ENCODE measurements at places on chromosomes 11 and 22.

- DNase-seq: no peak
Observed at GRCh38 chr11:84355911-84356310, 1069.7 kb upstream of the CCDC90B start.

- no peak for DNase-seq
Observed at GRCh38 chr11:13983081-13983751, 20.7 kb downstream of the SPON1 start.

GRCh38 chr22:45413368-45414211 is at the start of the genes RIBC2 and SMC1B:
TSS of gene RIBC2 (plus strand) at chr22:45413693. CDS start at chr22:45413887, 194 bp downstream.
TSS of gene SMC1B (minus strand) at chr22:45413599. CDS start at chr22:45413567, 32 bp downstream.
- DNase-seq: peak; percentile 97

DNA sequence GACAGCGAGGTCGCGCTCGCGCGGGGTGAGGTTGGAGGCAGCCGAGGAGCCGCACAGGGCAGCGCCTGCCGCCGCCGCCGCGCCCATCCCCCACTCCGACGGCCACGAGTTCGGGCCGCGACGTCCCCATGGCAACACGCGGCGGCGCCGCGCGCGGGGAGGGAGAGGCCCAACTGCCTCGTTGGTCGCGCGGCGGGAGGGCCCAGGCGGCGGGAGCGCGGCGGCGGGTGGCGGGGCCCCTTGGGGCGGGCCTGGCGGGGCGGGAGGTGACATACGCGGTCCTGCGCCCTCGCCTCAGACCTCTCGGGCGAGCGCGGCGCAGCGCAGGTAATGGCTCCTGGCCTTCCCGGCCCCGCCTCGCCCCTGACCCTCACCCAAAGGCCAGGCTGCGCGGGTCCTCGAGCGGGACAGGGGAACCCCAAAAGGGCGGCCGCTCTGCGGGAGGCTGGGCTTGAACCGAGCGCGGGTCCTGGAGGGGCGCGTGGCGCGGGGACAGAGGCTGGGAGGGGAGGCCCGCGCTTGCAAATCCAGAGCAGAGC is at the start of gene DEUP1:
Gene DEUP1 (plus strand): TSS at position 297 of the 539 bp plus-strand sequence. CDS start 1,518 bp downstream, outside the sequence.
- DNase-seq: no peak

DNA sequence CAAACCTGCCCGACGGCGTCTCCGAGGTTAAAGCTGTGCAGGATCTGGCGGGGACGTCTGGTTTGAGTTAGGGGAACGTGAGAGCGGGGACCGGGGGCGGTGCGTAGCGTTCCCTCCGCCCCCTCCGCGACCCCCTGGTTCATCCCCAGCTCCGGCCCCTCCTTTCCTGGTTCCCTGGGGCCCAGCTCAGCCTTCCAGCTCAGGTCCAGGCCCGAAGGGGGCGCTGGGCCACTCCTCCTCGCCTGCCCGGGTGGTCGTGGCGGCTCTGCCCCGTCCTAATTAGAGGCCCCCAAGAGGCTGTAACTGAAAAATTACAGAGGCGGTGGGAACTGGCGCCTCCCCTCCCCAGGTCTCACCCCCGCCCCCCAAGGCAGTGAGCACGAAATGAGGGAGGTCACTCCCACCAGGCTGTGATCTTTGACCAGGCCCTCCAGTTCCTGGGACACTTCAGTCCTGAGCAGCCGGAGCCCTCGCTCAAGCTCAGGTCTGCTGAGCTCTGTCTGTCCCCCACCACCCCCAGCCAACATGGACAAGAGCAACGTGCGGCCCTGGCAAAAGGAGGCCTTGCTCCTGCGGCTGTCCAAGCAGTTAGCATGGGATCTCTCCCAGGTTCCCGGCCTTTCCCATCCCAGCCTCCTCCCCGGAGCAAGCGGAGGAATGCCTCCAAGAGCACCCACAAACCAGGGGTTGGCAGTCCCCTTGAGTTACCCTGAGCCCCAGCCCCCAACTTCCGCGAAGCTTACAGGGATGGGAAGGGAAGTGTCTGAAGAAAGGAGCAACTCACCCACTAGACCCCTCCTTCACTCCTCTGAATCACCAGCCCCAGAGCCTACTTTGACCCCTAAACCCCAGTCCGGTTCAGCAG is 3.3 kb downstream of the CD248 start:
- no peak for DNase-seq

DNA sequence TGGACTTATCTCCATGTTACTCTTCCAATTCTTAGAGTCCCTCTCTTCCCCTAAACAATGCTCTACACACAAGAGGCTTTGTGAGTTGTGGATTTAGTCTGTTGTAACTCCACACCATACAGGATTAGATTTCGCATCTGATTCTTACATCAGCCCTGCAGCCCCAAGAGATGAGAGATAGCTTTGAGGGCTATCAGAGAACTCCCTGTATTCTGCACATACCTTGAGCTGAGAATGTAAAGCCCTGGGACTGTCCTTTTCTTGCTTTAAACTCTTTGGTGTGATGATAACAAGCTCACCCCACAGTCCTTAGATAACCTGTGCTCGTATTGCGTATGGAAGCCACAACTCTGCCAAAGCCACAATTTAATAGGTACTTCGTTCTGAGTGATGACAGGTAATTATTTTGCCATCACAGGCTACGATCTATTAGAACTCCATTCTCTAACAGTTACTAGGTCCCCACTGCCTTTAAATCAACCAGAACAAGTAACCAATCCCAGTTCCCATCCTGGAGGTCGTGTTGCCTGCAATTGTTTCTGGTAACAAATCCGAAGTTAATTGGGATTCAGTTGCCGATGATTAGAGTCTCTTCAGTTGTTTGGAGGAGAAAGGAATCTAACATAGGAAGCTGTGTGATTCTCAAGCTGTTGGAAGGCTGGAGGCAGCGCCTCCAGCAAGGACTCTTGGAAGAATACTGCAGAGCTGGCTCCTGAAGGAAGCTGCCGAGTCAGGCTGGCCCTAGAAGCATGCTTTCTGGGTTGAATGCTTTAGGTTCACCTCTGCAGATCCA is 1.3 kb upstream of the PARVG start:
- DNase-seq: no peak

- peak; percentile 73 for DNase-seq
Observed at GRCh38 chr11:63813035-63813562, at the start of gene SPINDOC. TSS of gene SPINDOC (plus strand) at chr11:63813456. CDS start at chr11:63813687, 231 bp downstream.

DNA sequence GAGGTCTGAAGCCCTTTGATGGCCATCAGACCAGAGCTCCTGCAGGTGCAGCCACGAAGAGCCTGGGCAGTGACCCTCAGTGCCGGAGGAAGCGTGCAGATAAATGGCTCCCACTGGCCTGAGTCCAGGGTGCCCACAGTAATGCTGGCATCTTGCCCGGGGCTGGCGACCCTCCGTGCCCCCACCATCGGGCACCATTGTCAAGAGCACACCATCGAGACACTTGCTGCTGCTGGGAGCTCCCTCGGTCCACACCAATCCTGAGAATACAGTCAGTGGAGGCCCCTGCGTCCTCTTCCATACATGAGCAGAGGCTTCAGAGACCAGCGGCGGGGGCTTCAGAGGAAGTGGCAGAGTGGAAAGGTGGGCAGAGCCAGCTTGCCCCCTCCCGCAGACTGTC is 1448.3 kb downstream of the BRD1 start:
- DNase-seq: no peak

DNA sequence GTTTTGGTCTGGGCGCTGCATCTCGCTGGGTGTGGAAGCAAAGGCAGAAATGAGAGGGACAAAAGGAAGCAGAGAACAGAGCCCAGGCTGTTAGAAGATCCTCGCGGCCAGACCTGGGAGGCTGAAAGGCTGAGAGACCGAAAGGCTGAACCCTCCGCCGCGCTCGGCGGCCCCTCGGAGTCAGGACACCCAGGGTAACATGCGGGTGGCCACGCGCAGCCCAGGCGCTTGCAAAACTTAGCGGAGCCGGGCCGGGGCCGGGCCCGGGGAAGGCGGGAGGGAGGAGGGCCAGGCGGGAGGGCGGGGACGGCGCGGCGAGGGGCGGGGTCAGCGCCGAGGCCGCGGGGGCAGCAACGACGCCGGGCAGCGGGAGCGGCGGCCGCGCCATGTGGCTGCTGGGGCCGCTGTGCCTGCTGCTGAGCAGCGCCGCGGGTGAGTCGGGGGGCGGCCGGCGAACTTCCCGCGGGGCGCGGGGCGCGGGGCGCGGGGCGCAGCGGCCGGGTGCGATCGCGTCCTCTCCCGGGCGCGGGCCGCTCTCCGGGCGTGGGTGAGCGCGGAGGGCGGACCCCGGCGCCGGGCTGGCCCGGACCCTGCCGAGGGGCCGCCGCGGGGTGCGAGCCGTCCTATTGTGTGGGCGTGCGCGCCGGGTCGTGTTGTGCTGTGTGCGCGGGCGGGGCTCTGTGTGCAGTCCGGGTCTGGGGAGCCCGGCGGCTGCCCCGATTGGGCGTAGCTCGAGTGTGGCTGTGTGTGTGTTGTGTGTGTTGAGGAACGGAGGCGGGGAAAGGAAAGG is at the start of gene LDLRAD3:
Gene LDLRAD3 (plus strand): TSS at position 350 of the 790 bp plus-strand sequence. CDS start 37 bp downstream, at position 387.
- peak; percentile 82 for DNase-seq

- DNase-seq: no peak
Observed at GRCh38 chr11:55172734-55173415, 89.1 kb upstream of the TRIM48 start.

DNA sequence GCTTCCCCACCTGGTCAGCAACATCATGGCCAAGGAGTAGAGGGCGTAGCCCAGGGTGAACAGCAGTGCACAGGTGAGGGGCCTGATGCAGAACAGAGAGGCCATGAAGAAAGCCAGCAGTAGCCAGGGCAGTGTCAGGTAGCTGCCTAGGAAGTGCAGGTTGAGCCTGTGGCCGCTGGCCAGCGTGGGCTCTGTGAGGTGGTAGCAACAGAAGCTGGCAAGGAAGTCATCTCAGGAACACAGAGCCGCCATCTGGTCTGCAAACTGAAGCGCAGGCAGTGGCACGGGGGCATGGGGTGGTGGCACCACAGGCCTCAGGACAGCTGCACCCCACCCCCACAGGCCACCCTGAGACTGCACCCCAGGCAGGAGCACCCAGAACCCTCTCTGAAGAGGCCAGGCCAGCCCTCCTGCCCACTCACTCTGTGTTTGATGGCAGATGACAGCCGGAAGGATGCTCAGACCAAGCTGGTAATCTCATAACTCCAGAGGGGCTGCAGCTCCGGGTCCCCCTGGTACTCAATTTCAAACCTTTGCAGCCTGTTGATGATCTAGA is 95.3 kb downstream of the MED15 start:
- DNase-seq: no peak

GRCh38 chr11:14860511-14860910 is 31.5 kb downstream of the CYP2R1 start:
- DNase-seq: no peak

GRCh38 chr11:111632516-111633220 is 30.4 kb downstream of the SIK2 start:
- DNase-seq: no peak

GRCh38 chr11:116835042-116835772 is 2.2 kb downstream of the APOA1 start:
- DNase-seq: no peak

DNA sequence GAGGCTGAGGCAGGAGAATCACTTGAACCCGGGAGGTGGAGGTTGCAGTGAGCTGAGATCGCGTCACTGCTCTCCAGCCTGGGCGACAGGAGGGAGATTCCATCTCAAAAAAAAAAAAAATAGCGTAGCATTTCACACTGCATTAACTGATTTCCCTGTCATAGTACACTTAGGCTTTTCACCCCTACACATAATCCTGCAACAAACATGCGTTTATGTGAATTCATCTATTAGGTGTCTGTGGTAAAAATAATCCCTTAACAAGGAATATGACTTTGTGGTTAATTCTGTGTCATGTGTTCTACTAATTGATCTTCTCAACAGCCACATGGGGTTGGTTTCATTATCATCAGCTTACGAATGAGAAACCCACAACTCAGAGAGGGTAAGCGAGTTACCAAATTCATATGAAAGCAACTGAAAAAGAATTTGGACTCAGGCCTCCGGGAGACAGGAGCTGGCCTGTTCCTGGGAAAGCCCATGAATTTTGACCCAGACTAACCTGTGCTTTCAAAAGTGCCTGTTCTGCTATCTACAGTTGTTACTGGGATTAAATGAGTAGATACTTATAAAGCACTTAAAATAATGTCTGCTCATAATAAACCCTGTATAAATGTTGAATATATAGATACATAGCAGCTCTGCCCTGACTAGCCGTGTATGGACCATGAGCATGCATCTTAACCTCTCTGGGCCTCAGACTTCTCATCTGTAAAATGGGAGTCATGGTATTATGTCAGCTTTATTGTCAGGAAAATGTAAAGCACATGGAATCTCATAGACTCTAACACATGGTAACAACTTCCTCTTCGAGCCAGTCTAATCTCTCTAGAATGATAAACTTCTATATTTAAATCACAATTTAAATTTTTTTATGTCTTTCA is 36.6 kb downstream of the KCNJ1 start:
- no peak for DNase-seq

DNA sequence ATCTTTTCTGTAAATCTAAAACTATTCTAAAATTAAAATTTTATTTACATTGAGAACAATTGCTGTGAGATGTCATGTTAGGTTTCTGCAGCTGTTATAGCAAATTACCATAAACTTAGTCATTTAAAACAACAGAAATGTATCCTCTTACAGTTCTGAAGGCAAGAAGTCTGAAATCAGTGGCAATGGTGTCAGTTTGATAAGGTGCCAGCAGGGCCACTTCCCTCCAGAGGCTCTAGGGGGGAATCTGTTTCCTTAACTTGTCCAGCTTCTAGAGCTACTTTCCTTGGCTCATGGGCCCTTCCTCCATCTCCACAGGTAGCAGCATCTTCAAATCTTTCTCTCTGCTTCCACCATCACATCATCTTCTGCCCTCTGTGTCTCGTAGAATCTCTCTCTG is 23.0 kb downstream of the MOGAT2 start:
- DNase-seq: no peak

DNA sequence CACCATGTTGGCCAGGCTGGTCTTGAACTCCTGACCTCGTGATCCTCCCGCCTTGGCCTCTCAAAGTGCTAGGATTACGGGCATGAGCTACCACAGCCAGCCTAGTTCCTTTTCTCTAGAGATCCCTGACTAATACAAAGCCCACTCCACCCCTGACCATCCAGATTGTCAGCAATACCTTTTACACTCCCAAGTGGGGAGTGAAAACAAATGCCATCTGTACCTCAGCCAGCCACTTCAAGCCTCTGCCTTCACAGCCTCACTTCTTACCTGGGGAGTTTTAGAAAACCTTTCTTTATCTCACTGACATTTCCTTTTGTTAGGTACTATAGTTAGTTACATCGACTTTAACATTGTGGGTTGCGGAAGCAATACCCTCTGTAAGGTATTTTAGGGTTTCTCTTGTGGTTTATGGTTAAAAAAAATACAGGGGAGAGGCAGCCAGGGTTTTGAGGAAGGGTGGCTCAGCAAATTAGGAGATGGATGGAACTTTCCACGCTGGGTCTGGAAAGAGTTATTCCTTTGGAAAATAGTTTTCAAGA is 8.9 kb downstream of the TOM1 start:
- no peak for DNase-seq

DNA sequence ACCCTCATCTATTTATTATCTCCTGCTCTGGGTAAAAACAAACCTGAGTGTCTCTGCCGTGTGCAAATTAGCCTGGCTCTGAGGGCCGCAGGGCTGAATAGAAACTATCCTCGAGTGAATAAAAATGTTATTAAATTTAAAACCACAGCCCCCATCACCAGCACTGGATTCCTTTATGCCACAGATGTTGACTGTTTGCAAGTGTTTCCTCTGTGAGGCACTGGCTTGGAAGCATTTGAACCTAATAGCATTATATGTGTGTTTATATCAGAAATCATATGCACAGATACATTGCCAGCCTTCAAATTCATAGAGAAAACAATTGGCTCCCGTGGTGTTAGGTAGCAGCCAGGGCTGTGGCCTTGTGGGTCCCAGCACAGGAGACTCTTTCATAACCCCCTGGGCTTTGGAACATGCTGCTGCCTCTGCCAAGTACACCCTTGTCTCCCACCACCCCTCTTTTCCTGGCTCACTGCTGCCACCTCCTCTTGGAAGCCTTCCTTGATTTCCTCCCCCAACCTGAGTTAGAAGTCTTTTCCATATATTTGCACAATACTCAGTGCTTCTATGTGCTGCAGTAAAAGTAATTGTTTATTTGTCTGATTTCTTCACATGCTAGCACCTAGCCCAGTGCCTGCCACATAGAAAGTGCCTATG is 294.4 kb downstream of the DDX10 start:
- DNase-seq: no peak

- peak; percentile 57 for DNase-seq
Observed at GRCh38 chr11:12179531-12179930, 69.1 kb downstream of the MICAL2 start.
